Stimulated activated CD4-positive, alpha-beta T cell treated with anti-CD3 and anti-CD28 coated beads, TNF-alpha, amount 100 ng/mL, for 1 hour (primary cell): ENCODE measurements at places on chromosomes 6 and 20.

DNA sequence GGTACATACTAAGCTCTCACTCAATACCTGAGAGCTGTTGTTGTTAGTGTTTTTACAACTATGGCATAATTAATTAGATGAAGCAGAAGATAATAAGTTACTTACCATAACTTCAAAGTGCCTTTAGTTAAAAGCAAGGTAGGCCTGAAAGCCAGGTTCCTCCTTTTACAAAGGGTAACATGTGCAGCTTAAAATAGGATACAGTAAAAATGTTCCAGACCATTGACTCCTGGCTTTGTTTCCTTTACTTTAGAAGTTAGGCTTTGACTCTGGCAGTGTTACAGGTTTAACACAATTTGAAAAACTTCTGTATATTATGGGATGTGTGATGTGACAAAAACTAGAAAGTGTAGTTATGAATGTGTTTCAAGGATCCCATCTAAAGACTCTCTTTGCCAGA, 522.5 kb downstream of the EPM2A start:
- no peak for DNase-seq

- DNase-seq = no peak
These were observed 9.6 kb upstream of the APCDD1L start for GRCh38 chr20:58524814-58525213.

GRCh38 chr6:36933102-36933501, 21.4 kb upstream of the PI16 start:
- no peak for DNase-seq

DNA sequence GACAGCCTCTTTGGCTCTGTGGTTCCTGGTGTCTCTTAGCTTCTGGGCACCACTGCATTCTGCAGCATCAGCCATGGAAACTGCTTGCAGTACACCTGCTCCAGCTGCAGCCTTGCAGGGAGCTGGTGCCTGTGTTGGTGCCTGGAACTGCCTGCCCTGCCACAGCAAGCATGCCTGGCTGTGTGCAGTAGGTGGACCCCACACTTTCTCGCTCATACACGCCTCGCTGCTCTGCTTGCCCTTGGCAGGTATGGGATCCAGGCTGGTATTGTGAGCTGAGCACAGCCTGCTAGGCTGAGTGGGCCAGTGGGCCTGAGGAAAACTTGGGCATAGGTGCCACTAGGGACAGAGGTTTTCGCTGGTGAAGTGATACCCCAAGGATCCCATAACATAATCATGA, 22.8 kb downstream of the OR2J3 start:
- no peak for DNase-seq

DNA sequence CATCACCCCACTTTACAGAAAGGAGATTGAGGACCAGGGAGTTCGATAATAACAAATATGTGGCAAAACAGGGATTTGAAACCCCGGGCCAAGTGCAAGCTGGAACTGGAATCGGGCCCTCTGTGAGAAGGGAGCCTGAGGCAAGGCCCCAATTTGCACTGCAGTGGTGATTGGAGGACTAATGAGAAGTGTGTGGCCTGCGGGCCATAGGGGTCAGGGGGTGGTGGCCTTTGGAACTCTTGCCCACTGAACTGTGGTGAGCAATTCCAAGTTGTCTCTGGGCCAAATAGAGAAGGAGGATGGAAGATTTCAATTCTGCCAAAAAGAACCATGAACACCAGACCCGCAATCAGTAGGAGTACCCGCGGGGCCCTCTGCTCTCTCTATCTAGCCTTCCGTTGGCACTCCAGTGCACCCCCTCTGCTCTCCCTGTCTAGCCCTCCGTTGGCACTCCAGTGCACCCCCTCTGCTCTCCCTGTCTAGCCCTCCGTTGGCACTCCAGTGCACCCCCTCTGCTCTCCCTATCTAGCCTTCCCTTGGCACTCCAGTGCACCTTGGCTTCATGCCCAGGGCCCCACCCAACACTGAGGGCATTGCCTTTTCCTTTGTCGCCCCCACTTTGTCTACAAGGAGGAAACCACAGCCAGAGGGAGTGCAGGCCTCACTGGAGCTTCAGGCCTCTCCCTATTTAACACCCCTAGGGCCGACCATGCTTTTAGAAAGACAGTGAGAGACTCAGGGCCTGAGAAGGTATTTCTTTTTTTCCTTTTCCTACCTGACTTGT, 6.0 kb upstream of the PTPRA start:
- no peak for DNase-seq

DNA sequence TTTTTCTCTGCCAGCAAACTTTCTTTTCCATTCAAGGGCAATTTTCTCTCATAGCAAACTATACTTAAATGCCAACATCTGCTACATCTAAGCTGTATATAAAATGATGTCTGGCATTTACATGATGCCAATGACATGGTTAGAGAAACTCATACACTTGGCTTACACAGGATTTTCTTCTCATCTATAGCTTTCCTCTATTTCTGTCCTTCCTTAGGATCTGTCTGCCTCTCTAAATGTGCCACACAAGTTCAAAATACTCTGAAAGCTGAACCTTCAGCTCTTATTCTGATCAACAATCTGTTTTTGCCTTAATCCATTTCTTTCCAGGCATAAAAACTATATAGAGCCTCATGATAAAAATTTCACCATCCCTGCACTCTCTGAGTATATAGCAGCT, 290.9 kb upstream of the RNF217 start:
- DNase-seq = no peak
